ENCODE measurements at places on chromosomes 1 and 21.

DNA sequence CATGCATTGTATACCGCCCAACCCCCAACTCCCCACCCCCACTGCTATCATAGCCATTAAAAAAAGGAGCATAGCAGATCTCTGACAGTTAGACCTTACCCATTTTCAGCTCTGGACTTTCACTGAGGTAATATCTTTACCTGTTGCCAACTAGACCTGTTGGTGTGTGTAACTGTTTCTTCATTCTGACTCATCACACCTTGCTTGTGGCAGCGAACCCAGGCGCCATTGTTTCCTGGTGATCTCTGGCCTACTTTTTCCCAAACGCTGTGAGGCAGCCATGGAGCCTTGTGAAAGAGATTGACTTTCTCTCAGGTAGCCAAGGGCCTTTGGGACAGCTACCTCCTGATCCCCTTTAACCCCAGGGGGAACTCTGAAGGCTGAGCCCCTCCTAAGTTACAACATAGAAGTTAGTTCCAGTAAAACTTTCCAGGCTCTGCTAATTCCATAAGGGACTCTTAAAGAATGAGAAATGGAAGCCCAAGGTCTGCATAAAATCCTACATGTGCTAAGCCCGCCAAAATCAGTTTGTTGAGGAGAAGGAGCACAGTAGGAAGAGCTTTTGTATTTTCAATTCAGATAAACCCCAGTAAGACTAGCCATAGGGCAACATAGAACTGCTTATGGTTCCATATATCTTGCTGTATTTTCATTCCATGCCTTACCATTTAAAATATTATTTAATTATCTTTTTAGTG lies 196.1 kb upstream of the CAMK1G start:
- DNase-seq: no peak

GRCh38 chr1:214349008-214349407 lies 68.0 kb downstream of the SMYD2 start:
- no peak for DNase-seq

- no peak for DNase-seq
These were observed 11.4 kb downstream of the THBS3 start for GRCh38 chr1:155196103-155196892.

DNA sequence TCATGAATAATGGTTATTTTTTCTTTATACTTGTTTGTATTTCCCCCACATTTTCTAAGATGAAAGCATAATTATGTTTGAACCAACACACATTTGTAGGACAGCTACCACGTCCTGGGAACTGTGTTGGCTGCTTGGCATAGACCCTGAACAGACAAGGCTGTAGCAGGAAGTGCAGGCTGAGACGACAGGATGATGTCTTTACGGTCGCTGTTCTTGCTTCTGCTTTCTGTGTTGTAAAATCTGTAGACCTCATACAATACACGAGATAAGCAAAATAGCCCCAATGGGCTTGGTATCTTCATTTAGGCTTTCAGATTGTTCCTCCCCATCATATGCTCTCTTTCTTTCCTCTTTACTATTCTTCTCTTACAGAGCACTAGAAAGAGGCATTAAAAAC lies 23.3 kb upstream of the OTUD3 start:
- no peak for DNase-seq

DNA sequence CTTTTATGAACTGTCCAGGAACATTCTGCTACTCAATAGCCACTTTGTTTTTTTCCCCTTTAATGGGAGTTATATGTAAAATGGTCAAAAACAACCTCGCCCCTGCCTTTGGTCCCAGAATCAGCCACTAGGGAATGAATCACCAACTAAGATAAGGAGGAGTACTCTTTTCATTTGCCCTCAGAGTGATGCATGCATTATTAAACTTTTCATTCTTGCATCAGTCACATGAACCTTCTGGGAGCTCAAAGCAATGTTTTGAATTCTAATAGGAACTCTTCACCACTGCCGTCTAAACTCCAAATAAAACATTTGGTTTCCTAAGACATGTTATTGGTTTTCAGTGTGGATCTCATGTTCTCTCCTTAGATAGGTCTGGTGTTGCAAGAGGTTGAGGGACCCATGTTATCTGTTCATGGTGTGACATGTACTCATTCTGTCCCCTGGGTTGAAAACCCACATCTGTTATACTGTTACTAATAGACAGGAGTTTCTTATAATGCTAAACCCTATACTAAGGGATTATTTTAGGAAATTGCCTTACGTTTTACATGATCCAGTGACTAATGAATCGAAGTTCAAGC lies 17.8 kb upstream of the HSD17B7 start:
- DNase-seq: no peak

GRCh38 chr1:12249181-12249580 lies 19.4 kb downstream of the VPS13D start:
- no peak for DNase-seq

DNA sequence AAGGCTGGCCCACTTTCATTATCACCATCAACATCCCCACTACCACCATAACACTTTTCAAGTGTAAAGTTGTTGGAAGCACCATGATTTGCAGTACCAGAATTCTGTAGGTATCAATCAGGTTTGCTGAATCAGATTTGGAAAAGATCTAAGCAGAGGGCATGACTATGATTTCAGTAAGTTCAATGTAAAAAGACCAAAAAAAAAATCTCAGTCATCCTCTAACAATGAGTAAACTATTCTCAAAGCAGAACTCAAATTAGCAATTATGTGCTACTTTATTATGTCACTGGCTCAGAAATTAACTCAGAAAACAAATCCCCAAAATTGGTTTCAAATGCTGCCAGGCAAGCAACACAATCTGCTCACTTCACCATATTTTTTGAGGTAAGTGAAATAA lies 187.8 kb upstream of the HP1BP3 start:
- DNase-seq: no peak

DNA sequence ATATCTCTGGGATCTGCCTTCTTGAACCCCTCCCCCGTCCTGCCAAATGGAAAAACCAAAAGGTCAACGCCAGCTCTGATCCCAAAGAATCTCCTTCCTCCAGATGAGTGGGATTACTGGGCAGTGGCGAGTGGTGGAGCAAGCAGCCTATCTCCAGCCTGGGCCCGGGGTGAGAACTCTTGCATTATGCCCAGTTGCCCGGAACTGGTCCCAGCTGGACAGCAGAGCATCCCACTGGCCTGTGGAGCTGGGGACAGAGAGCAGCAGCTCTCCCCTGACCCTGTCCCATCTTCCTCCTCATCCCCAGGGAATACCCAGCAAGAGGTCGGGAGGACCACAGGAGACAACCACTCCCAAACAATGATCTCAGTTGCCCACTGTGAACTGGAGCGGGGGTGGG lies 130.5 kb downstream of the TMEM53 start:
- no peak for DNase-seq

DNA sequence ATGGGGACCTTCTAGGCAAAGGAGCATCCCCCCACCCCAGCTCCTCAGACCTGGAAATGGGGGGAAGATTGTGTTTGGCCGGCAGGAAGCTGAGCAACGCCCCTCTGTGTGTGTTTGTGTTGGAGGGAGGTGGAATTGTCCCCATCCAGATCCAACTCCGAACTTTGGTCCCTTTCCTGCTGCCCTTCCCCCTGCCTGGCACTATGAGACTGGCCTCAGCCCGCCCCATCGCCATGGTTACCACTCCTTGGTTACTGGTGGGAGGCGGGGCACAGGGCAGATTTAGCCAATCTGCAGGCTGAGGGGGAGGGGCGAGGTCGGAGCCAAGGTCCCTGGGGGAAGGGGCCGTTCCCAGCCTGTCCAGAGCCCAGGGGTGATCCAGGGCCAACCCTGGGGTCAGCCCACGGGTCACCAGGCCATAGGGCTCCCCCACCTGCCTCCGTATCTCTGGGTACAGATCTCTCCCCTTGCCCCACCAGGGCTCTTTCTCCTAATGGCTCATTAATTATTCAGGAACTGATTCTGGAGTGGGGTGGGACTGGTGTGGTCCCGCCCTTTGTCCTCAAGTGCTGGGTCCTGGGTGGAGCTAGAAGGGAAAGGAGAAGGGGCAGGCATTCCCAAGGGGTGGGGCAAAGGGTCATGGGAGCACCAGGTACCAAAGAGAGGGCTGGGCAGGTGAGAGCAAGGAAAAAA lies 15.2 kb downstream of the PTPRF start:
- no peak for DNase-seq

- no peak for DNase-seq
These were observed 27.7 kb downstream of the AGO3 start for GRCh38 chr1:35958558-35958957.

DNA sequence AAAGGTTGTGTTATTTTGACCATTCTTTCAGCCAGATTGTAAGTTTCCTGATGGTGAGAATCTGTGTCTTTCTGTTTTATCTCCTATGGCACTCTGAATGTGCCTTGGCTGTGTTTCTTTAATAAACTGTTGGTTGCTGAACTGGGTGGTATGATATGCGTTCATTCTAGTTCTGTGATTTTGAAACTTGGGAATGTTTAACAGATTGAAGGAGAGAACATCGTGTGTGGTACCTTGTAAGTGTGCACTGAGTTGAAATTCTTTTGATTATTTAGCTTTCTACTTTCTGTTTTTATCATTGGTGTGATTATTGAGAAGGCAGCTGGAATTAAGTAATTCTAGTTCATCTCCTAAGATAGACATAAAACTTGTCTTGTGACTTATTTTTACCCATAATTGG lies 4.6 kb downstream of the BACH1 start:
- no peak for DNase-seq

- no peak for DNase-seq
These were observed 785.7 kb downstream of the ADGRL2 start for GRCh38 chr1:82586473-82586872.

- no peak for DNase-seq
These were observed 632.7 kb upstream of the NR5A2 start for GRCh38 chr1:199394856-199395255.

DNA sequence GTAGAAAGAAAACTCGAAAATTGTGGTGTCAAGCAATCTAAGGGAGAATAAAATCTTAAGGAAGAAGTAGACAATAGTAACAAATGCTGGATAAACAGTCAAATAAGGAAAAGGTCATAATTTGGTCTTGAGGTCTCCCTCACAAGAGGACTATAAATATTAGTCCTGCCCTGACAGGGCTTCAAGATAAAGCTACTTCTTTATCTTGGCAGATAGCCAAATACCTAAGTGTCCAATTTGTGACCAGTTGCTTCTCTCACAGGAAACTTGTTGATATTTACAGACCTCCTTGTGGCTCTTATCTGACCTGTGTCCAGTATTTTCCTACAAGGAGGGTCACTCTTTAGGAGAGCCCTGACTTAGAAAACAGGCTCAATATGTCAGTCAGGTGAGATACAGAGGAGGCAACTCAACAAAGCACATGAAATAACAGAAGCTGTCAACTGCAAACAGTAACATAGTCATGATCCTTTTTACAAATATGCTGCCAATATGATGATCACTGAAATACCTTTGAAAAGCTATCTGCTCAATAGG lies 88.8 kb downstream of the TNNI3K start:
- no peak for DNase-seq

DNA sequence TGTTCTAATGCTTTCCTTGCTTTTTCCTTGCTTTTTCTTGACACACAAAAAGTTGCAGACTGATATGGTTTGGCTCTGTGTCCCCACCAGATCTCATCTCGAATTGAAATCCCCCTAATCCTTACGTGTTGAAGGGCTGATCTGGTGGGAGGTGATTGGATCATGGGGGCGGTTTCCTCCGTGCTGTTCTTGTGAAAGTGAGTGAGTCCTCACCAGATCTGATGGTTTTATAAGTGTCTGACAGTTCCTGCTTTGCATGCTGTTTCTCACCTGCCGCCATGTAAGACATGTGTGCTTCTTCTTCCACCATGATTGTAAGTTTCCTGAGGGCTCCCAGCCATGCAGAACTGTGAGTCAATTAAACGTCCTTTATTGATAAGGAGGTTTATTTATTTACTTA lies 11.3 kb downstream of the SPATA17 start:
- no peak for DNase-seq

DNA sequence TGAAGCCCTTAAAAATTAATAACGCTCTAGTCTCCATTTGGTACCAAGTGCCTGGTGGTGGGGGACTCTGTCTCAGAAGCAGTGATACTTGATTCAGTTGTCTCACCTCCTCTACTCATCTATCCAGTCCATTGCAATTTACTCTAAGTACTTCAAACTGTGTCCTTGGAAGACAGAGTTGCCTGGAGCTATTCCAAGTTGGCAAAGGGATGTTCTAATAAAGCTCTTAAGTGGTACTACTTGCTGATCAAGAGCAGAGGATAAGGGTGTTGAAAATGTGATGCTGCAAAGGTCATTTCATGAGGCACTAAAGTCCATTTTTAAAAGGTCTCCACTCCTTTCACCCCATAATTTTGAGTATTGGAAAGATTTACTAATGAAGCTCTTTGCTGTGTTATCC lies 142.2 kb downstream of the NFIA start:
- no peak for DNase-seq

GRCh38 chr1:197103300-197103699 lies 36.2 kb upstream of the F13B start:
- no peak for DNase-seq

- no peak for DNase-seq
These were observed 142.5 kb downstream of the PIGK start for GRCh38 chr1:77076759-77077158.

DNA sequence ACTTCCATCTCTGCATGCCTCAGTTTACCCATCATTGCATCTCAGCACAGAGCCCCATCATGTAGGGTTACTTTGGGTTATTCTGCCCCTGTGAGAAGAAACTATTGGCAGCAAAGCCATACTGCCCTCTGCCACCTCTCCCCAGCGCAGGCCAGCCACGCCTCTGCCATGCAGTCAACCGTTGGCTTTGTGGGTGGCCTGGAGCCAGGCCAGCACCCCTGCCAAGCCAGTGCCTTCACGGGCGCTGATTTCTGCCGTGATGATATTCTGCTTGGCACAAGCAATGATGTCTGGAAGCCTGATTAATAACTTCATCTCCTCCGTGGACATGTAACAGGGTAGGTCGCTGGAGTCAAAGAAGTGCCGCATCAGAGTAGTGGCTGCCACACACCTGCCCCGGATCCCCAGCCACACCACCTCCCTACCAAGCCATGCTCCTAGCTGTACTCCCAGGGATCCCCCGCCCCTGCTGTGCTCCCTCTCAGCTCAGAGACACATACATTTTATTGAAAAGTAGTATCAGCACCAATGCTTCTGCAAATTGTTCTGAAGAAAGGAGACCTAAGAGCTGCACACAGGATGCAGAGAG lies 15.0 kb upstream of the CEP85 start:
- DNase-seq: no peak

DNA sequence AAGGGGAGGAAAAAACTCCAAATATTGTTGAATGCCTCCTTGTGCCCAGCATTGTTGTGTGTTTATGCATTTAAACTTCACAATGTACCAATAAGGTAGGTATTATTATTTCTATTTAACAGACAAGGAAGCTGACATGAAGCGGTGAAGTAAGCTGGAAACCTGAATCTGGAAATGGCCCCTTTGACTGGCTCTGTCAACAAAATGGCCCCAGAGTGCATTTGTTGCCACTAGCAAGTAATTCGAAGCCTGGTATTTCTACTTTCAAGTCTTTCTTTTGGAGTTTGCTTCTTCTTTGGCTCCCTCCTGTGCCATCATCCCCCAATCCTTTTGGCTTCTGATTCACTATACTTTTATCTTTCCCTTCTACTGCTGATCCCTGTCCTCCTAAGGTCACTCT lies 23.1 kb downstream of the CRYZL1 start:
- no peak for DNase-seq

GRCh38 chr21:40250514-40251294 lies 383.5 kb downstream of the PCP4 start:
- DNase-seq: no peak

All from activated T-helper 9 cell treated with anti-CD3 and anti-CD28 coated beads, Interleukin-2, amount 50 U/mL, for 16 hours (primary cell).